ENCODE measurements at places on chromosomes 2 and 18. TPM values are rescaled to one million over a fixed set of nuclear protein-coding genes. Genes with fewer than 3 reads are reported as not detected.

Gene UGT1A9
- not detected for total RNA-seq

Gene UNC80
- total RNA-seq = not detected

Gene FZD7
- 32.1 TPM for total RNA-seq

Gene DNAH7
- total RNA-seq = 0.29 TPM

Gene PSTPIP2
- total RNA-seq = 7.0 TPM

DNA sequence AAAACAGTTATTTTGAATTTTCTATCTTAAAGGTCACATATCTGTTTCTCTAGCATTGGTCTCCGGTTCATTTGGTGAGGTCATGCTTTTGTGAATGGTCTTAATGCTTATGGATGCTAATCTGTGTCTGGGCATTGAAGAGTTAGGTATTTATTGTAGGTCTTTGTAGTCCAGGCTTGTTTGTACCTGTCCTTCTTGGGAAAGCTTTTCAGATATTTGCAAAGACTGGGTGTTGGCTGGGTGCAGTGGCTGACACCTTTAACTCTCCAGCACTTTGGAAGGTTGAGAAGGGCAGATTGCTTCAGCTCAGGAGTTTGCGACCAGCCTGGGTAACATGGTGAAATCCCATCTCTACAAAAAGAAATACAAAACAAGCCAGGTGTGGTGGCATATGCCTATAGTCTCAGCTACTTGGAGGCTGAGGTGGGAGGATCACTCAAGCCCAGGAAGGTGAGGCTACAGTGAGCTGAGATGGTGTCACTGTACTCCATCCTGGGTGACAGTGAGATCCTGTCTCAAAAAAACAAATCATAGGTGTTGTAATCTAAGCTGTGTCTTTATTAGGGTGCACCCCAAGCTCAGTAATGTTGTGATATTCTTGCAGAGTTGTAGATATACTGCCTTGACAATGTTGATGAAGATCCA, 82.3 kb downstream of the FAM117B start:
- no peaks in the 10 kb centered on the region for H3K27me3 ChIP-seq
- H3K36me3 ChIP-seq = no peaks in the 10 kb centered on the region
- no peaks in the 10 kb centered on the region for H3K4me1 ChIP-seq
- H3K27ac ChIP-seq = no peak overlapping the region

GRCh38 chr2:135926605-135927004, 50.4 kb upstream of the MCM6 start:
- H3K27ac ChIP-seq = no peak overlapping the region
- H3K4me1 ChIP-seq = no peaks in the 10 kb centered on the region

DNA sequence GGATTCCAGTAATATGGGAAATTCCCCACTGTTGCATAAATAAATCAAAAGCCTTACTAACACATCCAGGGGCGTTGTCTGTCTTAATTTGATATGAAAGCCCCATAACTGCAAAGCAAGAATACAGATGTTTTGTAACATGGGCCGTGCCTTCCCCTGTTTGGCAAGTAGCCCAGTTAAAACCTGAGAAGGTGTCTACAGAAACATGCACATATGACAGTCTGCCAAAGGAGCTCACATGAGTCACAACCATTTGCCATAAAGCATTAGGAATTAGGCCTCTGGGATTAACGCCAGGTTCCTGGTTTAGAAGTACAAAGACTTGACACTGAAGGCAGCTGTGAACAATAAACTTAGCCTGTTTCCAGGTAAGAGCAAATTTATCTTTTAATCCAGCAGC, 43.1 kb upstream of the LONRF2 start:
- no peaks in the 10 kb centered on the region for H3K27me3 ChIP-seq
- DNase-seq = no peak
- H3K36me3 ChIP-seq = no peaks in the 10 kb centered on the region
- no peak overlapping the region for H3K27ac ChIP-seq
- H3K4me1 ChIP-seq = peaks cover 8% of the 10 kb centered on the region

GRCh38 chr2:34570266-34570872, 971.3 kb upstream of the FAM98A start:
- DNase-seq = no peak
- H3K36me3 ChIP-seq = no peaks in the 10 kb centered on the region
- no peaks in the 10 kb centered on the region for H3K27me3 ChIP-seq
- no peaks in the 10 kb centered on the region for H3K4me1 ChIP-seq
- no peak overlapping the region for H3K27ac ChIP-seq
- no peak overlapping the region for H3K4me3 ChIP-seq

GRCh38 chr18:11407940-11408339, 201.5 kb upstream of the SLC35G4 start:
- DNase-seq = no peak
- no peaks in the 10 kb centered on the region for H3K4me1 ChIP-seq
- H3K27ac ChIP-seq = no peak overlapping the region
- no peaks in the 10 kb centered on the region for H3K27me3 ChIP-seq
- H3K36me3 ChIP-seq = no peaks in the 10 kb centered on the region

GRCh38 chr18:2654169-2654927, 1.2 kb upstream of the SMCHD1 start:
- H3K4me1 ChIP-seq = peaks cover 22% of the 10 kb centered on the region
- peak overlapping the region; percentile 96 for H3K27ac ChIP-seq
- no peaks in the 10 kb centered on the region for H3K27me3 ChIP-seq
- no peak for DNase-seq
- H3K4me3 ChIP-seq = peak overlapping the region; percentile 90

DNA sequence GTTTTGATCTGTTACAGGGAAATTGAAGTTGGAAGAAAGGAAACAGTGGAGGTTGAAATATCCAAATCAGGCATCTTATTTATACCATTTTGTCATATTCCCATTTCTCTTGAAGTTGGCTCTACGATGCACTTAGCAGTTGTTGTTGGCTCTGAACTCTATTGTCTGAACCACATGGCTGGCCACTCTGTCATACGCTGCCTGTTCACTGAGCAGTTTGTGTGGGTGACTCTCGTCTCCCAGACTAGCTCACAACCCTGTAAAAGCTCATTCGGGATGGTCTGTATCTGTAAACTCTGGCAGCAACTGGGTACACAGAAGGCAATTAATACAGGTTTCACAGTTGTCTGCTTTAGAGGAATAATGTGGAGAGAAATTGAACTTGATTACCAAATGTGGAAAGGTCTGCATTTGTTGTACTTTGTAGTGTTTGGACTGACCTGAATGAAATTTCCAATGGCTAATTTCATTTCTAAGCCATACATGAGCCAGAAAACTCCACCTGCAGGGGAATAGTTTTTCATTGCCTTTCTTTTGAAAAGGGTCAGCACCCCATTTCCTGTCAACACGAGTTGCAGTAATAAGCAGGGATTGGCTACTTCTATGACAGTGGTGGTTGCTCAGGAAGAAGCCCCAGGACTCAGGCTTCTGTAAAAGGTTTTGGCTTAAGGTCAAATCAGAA, 378.2 kb downstream of the OSR1 start:
- no peaks in the 10 kb centered on the region for H3K36me3 ChIP-seq
- H3K27ac ChIP-seq = no peak overlapping the region

- no peak overlapping the region for H3K27ac ChIP-seq
- no peak overlapping the region for H3K4me3 ChIP-seq
- H3K27me3 ChIP-seq = no peaks in the 10 kb centered on the region
- DNase-seq = no peak
Observed at GRCh38 chr18:50791599-50792438, 28.0 kb downstream of the MRO start.

GRCh38 chr18:47754311-47755101, 176.0 kb downstream of the SMAD2 start:
- H3K4me3 ChIP-seq = no peak overlapping the region
- no peak overlapping the region for H3K27ac ChIP-seq
- no peaks in the 10 kb centered on the region for H3K4me1 ChIP-seq
- H3K36me3 ChIP-seq = no peaks in the 10 kb centered on the region

- no peak overlapping the region for H3K27ac ChIP-seq
- DNase-seq = no peak
- H3K27me3 ChIP-seq = peaks cover 4% of the 10 kb centered on the region
- H3K4me1 ChIP-seq = no peaks in the 10 kb centered on the region
Observed at GRCh38 chr2:206277503-206277902, 3.0 kb downstream of the ZDBF2 start.

DNA sequence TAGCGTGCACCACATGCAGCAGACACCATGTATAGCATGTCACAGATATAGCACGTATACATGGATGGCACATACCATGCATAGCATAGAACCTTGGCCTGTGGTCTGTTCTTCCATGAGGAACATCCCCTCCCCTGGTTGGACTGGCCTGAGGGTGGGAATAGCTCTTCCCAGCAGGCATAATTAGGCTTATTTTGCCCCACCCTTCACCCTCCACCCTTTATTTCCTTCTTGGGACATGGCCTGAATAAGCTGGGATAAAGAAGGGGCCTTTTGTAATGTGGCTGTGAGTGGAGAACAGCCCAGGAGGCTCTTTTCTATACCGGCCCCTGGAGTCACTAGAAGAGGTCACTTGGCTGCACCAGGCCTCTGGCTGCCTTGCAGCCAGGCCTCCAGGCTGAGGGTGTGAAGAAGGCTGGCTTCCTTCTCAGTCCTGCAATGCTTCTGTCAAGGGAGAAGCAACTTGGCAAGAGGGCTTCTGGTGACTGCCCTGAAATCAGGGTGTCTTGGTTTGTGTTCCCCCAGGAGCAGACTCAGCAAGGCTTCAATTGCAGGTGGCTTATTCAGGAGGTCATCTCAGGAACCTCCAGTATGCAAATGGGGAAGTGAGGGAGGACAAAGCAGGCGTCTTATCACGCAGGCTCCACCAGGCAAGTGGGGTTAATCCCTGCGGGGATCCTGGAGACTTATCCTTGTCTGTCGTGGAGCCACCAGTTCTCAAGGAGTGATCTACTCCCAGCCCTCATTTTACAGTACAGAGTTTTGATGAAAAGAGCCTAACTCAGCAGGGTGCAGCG, 68.2 kb downstream of the HS6ST1 start:
- no peaks in the 10 kb centered on the region for H3K4me1 ChIP-seq
- H3K4me3 ChIP-seq = no peak overlapping the region
- no peaks in the 10 kb centered on the region for H3K36me3 ChIP-seq
- H3K27me3 ChIP-seq = no peaks in the 10 kb centered on the region
- DNase-seq = peak; percentile 9

GRCh38 chr2:34161549-34161948, 562.5 kb upstream of the FAM98A start:
- H3K27ac ChIP-seq = no peak overlapping the region
- H3K4me1 ChIP-seq = no peaks in the 10 kb centered on the region
- no peaks in the 10 kb centered on the region for H3K27me3 ChIP-seq
- no peak overlapping the region for H3K4me3 ChIP-seq
- no peaks in the 10 kb centered on the region for H3K36me3 ChIP-seq
- no peak for DNase-seq

DNA sequence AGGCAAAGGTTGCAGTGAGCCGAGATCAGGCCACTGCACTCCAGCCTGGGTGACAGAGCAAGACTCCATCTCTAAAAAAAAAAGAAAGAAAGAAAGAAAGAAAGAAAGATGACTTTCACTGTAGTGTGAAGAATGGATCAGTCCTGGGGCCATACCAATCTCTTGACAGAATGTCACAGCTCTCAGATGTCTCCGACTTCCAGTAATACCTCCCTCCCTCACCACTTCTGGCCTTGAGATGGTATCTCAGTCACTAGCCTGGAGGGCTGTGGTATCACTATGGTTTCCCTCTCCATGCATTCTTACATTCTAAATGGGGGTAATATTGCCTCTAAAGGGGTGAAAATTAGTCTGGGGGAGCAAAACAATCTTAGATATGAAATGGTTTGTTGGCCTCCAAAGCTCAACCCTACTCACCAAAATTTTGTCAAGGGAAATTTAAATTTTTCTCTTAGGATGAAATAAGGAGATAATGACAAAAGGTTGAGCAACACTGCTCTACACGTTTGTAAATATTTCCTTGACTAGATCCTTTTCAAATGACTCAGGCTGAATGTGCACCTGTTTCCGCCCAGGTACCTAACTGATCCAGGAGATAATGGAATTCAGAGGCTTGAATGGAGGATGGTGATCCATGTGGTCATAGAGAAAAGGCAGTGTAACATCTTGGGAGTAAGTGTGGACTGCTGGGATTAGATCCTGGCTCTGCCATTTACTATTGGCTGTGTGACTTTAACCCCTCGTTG, 19.9 kb upstream of the SPRED2 start:
- no peaks in the 10 kb centered on the region for H3K27me3 ChIP-seq
- DNase-seq = no peak
- no peaks in the 10 kb centered on the region for H3K4me1 ChIP-seq
- H3K36me3 ChIP-seq = no peaks in the 10 kb centered on the region
- H3K4me3 ChIP-seq = no peak overlapping the region
- H3K27ac ChIP-seq = no peak overlapping the region

DNA sequence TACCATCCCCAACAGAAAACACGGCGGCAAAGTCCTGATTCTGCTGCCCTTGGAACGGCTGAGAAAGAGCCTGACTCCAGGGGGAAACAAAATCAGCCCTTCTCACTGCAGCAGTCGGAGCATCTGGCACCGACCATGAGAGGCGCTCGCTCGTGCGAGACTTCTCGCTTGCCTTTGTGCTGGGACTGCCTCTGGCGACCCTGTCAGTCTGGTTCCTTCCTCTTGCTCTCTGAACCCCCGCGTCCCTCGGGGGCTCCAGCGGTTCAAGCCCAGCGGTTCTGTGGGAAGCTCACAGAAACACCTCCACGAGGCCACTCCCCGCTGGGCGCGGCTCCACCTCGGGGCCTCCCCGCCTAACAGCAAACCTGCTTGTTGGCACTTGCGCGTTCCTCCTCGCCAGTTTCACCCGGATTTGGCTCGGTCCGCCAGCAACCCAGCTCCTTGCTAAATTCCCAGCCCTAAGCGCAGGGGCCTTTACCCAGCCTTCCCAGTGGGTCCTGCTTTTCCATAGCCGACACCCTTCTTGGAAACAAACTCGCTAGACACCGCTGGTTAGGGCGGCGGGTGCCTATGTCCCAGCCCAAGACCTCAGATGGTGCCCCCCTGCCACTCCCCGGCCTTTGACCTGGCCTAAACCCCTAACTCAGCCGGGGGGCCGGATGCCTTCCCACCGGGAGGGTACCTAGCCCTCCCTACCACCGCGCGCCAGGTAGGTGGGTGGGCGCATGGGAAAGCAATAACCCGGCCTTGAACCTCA, 2.2 kb downstream of the RND3 start:
- peaks cover 35% of the 10 kb centered on the region for H3K4me1 ChIP-seq
- no peaks in the 10 kb centered on the region for H3K36me3 ChIP-seq
- peak overlapping the region; percentile 82 for H3K4me3 ChIP-seq
- H3K27me3 ChIP-seq = no peaks in the 10 kb centered on the region

- no peak overlapping the region for H3K4me3 ChIP-seq
- H3K27ac ChIP-seq = no peak overlapping the region
- H3K4me1 ChIP-seq = no peaks in the 10 kb centered on the region
- no peaks in the 10 kb centered on the region for H3K27me3 ChIP-seq
- DNase-seq = no peak
- no peaks in the 10 kb centered on the region for H3K36me3 ChIP-seq
Observed at GRCh38 chr2:184372484-184372883, 225.8 kb upstream of the ZNF804A start.

DNA sequence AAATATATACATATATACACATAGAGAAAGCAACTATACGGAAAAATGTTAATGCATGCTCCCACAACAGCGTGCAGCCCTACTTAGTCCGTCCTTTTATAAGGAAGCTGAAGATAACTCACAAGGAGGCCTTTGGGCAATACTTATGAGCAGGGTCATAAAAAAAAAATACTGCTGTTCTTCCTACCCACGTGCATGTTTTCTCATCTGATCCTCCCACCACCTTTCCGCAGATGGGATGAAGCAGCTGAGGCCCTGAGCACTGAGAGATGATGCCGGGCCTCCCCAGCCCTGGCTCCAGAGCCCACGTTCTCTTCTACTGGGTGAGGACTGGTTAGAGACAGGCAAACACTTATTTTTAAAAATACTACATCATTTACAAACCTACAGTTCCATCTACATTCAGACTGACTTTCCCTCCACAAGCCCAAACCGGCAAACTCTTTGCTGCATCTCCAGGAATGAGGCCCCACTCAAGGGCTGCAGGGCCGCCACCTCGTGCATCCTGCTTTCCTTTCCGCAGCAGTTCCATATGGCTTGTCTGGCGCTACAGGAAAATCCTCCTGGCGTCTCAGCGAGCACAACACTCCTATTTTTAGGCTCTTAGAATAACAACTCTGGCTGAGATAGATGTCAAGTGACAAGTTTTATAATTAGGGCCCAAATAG, 41.6 kb downstream of the TBC1D8 start:
- no peaks in the 10 kb centered on the region for H3K36me3 ChIP-seq
- peak overlapping the region; percentile 43 for H3K4me3 ChIP-seq
- H3K27ac ChIP-seq = peak overlapping the region; percentile 94

All from psoas muscle (tissue), 8 donors.